ENCODE measurements at places on chromosomes 6 and 20.

DNA sequence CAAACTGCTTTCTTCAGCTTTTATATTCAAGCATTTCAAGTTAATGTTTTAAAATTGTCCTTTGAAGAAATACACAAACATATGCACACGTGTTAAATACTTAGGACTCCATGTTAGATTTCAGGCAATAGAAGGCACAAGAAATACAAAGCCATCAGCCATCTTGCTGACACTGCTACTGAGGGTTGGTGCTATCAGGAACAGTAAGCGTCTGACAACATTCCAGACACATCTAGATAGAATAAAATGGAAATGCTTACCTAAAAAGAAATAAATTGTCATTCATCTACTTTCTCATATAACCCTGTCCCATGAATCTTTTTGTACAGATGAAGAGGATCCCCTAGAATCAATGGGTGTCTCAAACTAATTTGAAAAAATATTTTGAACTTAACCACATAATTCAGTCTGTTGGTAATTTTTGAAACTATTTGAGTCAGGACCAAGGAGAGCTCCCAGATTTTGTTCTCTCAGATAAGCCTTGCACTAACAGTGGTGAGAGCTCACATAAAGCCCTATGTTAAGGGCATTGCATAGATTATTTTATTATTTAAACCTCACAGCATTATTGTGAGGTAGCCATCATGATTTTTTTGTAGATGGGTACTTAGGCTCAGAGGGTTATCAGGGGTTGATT lies 631.1 kb upstream of the POU3F2 start:
- peak; percentile 1 for DNase-seq

DNA sequence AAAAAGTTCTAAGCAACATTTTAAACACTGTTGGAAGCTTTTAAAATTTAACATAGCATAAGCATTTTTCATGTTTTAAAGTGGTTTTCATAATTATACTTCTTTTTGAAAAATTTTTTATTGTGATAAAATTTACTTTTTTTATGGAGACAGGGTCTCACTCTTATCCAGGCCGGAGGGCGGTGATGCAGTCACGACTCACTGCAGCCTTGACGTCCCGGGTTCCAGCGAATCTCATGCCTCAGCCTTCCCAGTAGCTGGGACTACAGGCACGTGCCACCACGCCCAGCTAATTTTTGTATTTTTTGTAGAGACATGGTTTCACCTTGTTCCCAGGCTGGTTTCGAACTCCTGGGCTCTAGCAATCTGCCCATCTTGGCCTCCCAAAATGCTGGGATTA lies 46.1 kb upstream of the TULP4 start:
- DNase-seq: no peak

- DNase-seq: no peak
These were observed 54.4 kb downstream of the TOX2 start for GRCh38 chr20:43969028-43969447.

GRCh38 chr20:5393218-5393870 lies 76.6 kb upstream of the PROKR2 start:
- DNase-seq: no peak

DNA sequence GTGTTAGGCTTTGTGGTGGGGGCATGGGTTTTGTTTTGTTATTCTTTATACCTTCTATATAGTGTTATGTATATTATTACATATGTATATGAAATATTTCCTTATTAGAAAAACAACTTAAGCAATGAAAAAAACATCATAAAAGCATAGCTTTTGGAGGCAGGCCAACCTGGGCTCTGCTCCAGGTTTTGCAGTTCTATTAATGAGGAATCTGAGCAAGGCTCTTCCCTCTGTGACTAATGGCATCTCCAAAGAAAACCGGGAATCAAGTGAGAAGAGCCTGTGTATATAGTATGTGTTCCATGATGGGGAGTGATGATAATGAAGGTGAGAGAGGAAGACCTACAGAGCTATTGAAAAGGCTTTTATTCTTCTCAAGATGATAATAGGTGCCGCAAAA lies 291.1 kb downstream of the CLIC5 start:
- peak; percentile 81 for DNase-seq

DNA sequence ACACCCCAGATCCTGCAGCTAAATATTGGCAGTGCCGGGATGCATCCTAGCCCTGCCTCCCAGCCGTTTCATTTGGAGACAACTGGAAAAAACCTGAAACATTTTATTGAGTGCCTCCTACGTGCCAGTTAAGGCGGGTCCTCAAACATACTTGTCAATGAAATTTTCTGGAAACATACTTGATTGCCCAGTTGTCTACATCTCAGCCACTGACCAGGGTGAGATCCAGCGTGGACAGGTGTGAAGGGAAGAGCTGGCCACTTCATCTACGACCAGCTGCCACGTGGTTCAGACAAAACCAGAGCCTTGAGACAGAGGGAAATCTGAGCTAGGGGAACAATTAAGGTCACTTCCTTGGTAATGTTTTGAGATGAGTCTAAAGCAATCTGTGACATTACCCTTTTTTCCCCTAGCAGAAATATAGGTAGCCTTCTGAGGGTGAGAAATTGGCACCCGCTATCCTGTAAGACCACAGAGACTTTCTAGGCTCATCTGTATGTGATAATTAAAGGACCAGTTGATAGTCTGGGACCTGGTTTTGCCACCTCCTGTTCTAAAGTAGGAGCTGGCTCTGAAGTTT lies 116.3 kb upstream of the MTHFD1L start:
- DNase-seq: no peak

- DNase-seq: no peak
These were observed 30.6 kb downstream of the SHLD1 start for GRCh38 chr20:5780846-5781217.

DNA sequence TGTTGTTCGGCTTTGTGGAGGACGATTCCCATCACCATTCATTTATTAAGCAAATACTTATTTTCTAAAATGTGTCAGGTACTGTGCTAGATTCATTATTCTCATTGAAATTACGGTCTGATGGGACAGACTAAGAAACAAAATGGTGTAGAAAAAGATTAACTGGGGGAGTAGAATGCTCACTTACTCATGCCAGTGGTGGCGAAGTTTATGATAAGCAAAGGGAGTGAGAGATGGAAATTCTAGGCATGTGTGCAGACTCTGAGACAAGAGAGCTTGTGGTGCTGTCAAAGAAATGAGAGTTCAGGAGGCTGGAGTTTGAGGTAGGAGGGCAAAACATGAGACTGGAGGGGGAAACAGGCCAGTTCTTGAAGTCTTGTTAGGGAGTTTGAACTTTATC lies 896 bp downstream of the RPP21 start:
- DNase-seq: no peak

DNA sequence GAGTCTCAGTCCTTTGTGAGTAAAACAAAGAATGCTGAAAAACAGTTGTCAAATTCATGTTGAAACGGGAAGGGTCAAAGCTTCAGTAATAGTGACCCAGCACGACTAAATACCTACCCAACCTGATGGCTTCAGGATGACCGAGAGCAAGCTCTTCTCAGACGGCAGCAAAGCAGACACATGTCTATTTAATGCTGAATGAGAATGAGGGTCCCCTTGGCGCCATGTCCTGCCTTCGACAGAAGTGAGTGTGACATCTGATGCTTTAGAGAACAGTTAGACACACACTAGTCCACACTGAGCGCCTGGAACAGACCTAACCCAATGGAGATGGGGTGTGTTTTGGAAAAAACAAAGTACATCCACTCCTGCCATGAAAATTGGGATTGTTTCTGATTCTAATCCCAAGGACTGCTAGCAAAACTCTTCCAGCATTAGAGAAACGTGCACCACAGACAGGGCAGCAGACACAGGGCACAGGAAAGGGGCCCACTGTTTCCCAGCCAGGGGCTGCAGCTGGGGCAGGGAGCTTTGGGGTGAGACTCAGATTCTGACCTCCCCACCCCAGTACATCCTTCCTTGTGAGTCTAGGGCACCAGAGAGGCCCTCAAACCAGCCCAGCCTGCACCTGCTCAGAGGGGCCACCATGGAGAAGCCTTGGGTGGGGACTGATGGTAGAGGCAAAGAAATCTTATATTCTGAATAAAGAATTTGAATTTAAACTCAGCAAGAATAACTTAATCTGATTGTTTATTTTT lies 76.5 kb downstream of the C6orf118 start:
- DNase-seq: no peak
